ENCODE measurements at places on chromosomes 12 and 14.

GRCh38 chr14:25056688-25057078, 6.7 kb upstream of the STXBP6 start:
- DNase-seq = no peak

DNA sequence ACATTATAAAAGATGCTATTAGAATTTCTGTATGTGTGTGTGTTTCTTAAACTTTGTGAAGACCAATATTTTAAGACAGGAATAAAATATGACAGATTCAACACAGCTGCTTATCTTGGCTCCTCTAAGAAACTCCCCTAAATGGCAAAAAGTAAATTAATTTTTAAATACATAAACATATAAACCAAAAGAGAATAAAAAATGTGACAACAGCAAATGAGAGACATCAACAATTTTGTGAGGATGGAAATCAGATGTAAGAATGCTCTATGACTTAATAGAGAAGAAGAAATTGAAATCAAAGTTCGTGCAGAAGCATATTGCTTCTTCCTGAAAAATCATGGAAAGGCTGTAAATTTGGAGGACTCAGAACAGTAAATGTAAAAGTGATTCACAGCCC, 1083.8 kb downstream of the FLRT2 start:
- no peak for DNase-seq

GRCh38 chr12:46266382-46266791, 2.5 kb downstream of the SLC38A1 start:
- DNase-seq = peak; percentile 44

DNA sequence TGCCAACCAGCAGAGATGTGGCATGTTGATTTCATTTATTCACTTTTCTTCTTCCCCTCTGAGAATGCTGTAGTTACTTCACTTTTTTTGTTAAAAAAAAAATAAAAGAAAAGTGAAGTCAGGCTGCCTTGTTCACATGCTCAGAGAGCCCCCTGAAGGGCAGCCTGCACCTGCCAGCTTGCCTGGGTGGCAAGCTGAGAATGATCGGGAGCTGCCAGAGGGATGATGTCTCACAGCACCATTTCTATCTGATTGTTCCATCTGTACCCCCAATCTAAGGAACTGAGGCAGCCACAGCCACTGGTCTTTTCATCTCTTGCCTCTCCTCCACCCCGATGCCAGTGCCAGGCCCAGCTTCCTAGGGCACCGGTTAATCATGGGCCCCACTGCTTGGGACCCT, 118.2 kb downstream of the TSPAN9 start:
- DNase-seq = no peak

DNA sequence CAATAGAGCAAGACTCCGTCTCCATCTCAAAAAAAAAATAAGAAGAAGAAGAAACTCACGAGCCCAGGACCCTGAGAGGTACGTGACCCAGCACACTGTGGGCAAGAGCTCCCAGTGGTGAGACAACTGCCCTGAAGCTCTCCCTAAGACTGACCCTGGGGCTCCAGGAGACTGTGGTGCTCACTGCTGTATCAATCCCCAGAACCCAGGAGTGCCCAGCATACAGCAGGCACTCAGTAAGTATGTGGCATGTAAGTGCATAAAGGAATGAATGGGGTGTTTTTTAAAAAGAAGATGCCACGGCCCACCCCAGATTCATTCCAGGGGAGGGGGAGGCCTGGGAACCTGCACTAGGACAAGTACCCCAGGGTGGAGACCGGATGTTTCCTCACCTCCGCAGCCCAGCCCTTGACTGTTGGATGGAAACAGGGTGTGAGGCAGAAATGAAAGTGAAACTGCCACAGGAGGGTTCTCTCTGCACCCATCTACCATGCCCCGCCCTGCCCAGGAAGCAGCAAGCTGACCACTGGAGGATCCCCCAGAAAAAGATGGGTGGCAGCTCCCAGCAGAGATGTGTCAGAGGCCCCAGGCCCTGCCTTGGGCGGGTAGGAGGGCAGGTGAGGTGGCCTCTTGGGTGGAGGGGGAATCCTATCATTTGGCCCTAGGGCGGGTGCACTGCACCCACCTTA, 12.2 kb downstream of the ITPK1 start:
- DNase-seq = peak; percentile 57

DNA sequence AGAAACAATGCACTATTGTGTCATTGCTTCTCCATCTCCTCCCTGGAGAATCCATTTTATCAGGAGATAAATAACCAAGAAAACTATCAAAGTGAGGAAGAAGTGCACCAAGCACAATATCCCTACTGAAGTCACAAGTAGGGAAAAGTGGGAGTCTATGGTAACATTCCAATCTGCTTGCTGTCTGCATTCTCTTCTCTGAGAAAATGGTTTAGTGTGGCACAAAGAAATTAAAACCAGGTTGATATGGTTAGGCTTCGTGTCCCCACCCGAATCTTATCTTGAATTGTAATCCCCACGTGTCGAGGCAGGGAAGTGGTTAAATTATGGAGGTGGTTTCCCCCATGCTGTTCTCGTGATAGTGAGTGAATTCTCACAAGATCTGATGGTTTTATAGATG, 209.7 kb downstream of the PRKD1 start:
- DNase-seq = no peak

- no peak for DNase-seq
Measured at GRCh38 chr12:78725951-78726580, 138.5 kb upstream of the SYT1 start.

DNA sequence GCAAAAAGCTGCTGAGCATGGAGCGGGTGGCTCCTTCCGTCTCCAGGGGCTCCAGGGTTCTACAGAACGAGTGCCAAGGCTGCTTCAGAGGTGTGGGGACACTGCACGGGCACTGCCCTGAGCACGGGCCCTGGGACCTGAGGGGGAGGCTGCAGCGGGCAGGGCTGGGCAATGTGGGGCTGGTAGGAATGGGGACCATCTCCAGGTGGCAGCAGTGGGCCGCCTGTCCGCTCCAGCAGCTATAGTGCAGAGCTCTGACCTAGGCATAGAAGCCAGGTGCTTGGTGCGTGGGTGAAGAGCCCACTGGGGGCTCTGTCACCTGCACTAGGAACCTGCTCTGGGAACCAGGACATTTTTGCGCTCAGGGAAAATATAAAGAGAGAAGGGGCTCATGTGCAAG, 22.3 kb downstream of the HDAC7 start:
- DNase-seq = no peak

GRCh38 chr14:103629503-103630121, 601 bp downstream of the KLC1 start:
- DNase-seq = peak; percentile 72

DNA sequence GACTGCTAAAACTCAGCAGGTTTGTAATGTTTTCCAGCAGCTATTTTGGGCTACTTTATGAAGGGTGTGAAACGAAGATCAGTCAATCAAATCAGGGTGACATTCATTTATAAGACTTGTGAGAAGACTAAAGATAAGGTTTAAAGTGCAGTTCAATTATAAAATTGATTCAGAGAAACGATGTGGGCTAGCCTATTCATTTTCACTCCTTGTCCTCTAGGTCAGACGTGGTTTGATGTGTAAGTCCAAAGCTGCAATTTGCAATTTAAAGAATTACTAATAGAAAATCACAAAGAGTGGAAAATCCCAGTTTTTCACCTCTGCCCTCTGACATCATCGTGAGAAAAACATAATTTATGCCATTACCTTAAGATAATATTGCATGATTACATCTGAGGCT, 243.5 kb upstream of the NOVA1 start:
- DNase-seq = no peak

DNA sequence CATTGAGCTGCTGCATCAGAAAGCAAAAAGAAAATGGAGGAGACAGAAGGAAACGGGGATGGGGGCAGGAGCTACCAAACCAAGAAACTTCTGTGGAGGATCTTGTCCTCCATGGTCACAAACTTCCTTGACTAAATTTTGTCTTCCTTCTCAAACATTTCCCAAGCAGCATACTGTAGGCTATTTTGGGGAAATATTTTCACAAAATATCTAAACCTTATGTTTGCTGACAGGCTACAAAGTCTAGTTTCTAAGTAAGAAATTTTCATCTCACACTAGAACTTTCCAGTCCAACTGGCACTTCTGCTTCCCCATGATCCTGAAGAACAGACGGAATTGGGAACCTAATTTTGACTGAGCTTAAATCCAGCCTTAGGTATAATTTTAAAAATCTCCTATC, 552.0 kb downstream of the SNAPC1 start:
- no peak for DNase-seq

DNA sequence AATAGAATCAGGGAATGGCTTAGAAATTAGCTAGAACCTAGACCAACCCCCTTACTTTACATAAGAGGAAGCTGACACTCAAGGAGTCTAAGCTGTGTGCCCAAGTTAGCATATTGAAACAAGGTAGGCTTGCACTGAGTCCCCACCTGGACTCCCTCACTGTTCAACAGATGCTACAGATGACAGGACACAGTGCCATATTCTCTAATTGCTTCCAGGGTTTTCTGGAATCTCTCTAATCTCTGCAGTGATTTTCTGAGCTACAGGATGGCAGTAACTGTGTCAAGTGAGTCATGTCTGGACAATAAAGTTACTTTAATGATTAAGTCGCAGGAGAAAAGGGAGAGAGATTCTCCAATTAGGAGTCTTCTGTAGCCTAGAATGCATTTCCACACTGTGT, 35.8 kb downstream of the AKAP6 start:
- DNase-seq = no peak

DNA sequence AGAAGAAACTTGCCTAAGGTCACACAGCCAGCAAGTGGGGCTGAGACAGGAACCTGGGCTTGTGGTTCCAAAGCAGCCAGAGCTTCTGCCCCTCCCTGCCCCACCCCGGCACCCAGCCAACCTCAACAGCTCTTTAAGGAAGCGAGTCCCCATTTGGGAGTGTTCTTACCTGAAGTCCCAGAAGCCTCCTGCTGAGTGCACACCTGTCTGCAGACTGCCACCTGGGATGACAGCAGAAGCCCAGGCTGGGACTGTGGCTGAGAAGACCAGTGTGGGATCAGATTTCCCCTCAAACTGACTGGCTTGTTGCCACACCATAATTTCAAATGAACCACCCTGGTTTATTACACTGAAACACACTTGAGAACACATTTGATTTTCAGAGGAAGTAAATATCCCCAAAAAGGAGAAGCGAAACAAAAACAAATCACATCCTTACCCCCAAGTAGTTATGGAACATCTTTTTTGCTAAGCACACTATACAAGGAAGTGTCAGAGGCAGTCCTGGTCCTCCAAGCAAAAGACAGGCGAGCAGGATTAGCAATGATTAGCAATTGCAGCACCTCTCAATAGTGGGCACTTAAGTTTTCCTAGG, 6.3 kb upstream of the RIN3 start:
- DNase-seq = no peak

GRCh38 chr14:100891051-100891450, 12.5 kb downstream of the RTL1 start:
- DNase-seq = no peak

- no peak for DNase-seq
Measured at GRCh38 chr12:49335955-49336644, 888 bp downstream of the C1QL4 start.

DNA sequence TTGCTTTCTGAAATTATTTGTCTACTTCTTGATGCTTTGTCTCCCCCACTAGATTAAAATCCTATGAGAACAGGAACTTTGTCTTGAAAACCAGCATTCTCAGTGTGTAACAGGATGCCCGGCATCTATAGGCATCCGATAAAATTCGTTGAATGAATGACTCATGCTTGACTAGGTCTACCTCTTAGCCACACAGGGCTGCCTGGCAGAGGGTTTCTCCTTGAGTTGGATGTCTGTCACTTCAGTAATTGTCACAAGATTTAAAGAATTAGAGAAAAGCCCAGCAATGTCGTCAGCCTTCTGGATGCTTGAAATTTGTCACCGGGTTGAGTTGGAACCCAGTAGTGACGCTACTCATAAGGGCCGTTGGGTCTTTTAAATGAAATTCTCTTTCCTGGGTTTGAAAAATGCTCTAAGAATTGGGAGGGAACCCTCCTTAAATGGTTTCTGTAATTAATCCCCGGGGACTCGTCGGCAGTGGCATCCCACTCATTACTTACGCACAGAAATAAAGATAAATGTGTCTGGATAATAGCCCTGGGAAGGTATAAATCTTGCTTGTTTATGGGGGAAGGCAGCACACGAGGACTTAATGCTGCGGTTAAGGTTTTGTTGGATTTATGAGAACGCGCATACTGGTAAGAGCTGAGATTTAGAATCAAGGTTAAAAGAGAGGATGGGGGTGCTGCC, 194.1 kb downstream of the AACS start:
- no peak for DNase-seq

GRCh38 chr14:77067632-77068516, 30.2 kb upstream of the CIPC start:
- peak; percentile 69 for DNase-seq

DNA sequence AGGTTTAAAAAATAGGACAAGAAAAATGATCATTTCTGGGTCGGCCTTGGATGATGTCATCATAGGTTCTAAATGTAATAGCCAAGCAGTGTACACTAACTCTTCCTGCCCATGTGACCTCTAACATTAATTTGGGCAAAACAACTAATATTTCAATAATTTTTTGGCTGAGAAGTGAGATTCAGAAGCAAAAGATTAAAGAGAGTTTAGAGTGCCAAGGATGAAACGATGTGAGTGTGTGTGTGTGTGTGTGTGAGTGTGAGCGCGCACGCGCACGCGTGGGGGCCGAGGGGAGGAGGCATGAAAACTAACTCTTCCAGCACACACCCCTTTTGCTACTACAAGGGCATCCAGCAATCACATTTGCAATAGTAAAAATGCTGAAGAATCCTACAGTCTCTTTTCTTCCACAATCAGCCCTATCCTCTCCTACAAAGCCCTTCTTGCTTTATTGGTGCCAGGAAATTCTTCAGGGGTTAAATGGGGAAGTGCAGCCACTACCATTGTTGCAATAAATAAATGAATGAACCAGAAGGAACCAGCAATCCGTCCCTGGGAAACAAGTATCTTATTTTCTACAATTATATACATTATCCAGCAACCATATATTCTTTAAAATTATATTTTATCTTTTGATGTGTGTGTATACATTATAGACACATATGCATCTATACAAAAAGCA, 52.9 kb downstream of the PEBP1 start:
- DNase-seq = no peak

GRCh38 chr12:88935856-88936255, 355.6 kb upstream of the KITLG start:
- no peak for DNase-seq

- DNase-seq = no peak
Measured at GRCh38 chr12:127245009-127245408, 1022.0 kb upstream of the TMEM132C start.

DNA sequence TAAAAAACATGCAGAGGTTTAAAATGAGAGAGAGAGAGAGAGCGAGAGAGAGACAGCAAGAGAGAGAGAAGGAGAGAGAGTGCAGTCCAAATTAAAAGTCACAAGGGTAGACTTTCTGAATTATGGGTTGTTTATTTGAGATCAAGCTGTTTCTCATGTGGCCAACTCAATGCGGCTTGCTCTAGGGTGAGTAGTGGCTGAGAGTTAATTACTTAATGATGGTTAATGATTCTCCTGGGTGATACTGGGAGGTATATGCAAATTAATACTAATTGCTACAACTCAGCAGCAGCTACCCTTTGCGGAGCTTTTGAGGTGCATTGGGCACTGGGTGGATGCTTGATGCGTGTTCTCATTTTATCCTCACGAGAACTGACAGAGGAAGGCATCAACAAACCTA, 122.1 kb upstream of the NOS1 start:
- no peak for DNase-seq

Measured in stimulated activated CD4-positive, alpha-beta T cell treated with anti-CD3 and anti-CD28 coated beads, Interleukin-2, amount 100 ng/mL, for 24 hours (primary cell).